Fibroblast of upper back skin (primary cell): ENCODE measurements at places on chromosomes 4 and X.

DNA sequence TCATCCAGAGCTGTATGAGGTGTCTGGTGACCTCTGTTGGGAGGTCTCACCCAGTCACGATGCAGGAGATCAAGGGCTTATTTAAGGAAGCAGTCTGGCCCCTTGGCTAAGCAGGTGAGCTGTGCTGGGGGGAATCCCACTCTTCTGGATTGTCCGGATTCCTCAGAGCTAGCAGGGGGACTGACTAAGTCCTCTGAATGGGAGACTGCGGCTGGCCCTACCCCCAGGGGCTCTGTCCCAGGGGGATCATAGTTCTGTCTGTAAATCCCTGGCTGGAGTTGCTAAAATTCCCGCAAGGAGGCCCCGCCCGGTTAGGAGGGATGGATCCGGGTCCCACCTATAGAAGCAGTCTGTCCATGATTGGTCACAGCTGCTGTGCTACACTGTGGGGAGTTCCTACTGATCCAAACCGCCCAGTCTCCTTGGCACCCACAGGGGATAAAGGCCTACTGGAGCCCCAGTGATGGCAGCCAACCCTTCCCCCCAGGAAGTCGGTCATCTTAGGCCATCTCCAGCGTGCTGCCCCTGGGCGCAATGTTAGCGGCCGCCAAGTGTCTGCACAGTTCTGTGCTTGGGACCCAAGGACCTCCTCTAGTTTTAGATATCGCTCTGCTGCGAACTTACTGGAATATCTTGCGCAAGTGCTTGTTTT lies 118.2 kb upstream of the KLF8 start:
- no peak for DNase-seq

GRCh38 chr4:72666910-72667309 lies 97.9 kb upstream of the ADAMTS3 start:
- no peak for DNase-seq

- DNase-seq = no peak
These were observed 11.2 kb downstream of the ADAM29 start for GRCh38 chr4:174929346-174929745.

DNA sequence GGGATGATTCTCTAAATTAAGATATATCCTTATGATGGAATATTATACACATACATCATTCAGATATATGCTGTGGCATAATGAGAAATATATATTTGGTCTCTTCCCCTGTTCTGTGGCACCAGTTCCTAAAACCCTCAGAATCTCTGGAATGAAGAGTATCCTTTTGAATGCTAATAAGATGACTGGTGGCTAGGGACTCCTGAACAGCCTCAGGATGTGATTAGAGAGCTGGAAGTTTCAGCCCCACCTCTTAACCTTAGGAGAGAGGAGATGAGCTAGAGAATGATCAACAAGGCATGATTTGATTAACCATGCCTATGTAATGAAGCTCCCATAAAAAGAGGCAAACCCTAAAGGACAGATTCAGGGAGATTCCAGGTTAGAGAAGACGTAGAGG lies 632.0 kb downstream of the IQCM start:
- no peak for DNase-seq

GRCh38 chr4:186932196-186932595 lies 208.5 kb upstream of the FAT1 start:
- no peak for DNase-seq

- DNase-seq = no peak
These were observed 171.2 kb downstream of the PPP3CA start for GRCh38 chr4:101175896-101176676.

GRCh38 chr4:147617841-147618691 lies 869 bp downstream of the TMEM184C start:
- no peak for DNase-seq

GRCh38 chrX:23742174-23742696 lies 841 bp downstream of the ACOT9 start:
- DNase-seq = peak; percentile 53
